ENCODE measurements at places on chromosomes 4 and X.

DNA sequence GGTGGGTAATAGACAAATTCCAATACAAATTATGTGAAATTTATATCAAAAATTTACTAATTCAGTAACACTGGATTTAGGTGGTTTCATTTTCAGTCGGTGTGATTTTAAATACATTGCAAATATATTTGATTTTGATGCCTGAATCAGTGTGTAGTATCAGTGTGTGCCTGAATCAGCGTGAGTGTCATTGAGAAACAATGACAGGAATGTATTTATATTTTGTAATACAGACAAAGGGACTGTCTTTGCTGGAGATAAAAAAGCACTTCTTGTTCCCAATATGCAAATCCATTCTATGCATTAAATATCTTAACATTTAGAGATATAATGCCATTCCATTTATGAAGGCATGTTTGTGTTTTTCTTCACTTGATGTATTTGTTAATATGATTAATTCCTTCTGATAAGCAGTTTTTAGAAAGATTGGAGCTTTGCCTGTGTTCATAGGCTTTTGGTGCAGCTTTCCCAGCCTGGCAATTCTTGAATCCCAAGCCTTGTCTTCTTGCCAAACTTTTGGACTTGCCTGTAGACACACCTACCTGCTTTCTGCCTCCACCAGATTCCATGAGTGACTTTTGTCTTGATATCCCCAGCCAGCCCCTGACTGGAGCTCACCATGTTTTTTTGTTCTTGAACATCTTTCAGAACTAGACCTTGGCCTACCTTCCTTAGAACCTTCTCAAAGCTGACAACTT, 243.8 kb downstream of the ADGRL3 start:
- no peaks in the 10 kb centered on the region for H3K27me3 ChIP-seq
- no peaks in the 10 kb centered on the region for H3K4me1 ChIP-seq

DNA sequence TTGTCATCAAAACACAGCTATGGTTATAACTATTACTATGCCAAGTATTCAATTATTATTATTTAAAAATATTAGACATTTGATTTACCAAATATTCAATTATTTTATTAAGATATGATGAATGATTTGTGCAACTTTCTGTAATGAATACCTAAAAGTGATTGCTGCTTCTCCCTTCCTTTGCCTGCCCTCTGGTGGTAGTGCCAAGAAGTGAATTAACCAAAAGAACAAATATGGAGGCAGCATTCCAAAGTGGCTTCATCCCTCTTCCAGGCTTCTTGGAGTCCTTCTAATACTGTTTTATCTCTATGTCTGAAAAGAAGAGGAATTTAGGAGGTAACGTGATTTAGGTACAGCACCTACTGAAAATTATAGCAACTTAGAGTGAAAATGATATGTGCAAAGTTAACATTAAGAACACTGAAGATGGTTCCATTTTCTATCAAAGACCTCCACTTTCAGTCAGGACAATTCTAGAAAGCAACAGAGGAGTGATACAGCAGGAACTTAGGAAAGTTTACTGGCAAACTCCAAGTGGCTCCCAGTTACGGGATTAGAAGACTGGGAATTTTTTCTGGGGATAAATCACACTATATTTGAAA, 43.0 kb downstream of the ENPEP start:
- H3K27ac ChIP-seq = no peak overlapping the region
- peak; percentile 33 for DNase-seq
- no peaks in the 10 kb centered on the region for H3K4me1 ChIP-seq
- peaks cover 11% of the 10 kb centered on the region for H3K36me3 ChIP-seq

GRCh38 chrX:48626401-48627298, 29.4 kb downstream of the WDR13 start:
- H3K4me1 ChIP-seq = no peaks in the 10 kb centered on the region
- no peak for DNase-seq
- no peak overlapping the region for H3K4me3 ChIP-seq
- H3K36me3 ChIP-seq = no peaks in the 10 kb centered on the region

GRCh38 chrX:10074241-10074941, 82.4 kb upstream of the CLCN4 start:
- H3K4me1 ChIP-seq = no peaks in the 10 kb centered on the region
- no peak overlapping the region for H3K27ac ChIP-seq
- peaks cover 28% of the 10 kb centered on the region for H3K36me3 ChIP-seq
- H3K4me3 ChIP-seq = no peak overlapping the region

- peaks cover 16% of the 10 kb centered on the region for H3K4me1 ChIP-seq
- no peak overlapping the region for H3K4me3 ChIP-seq
- H3K27ac ChIP-seq = no peak overlapping the region
- peaks cover 59% of the 10 kb centered on the region for H3K36me3 ChIP-seq
- DNase-seq = no peak
These were observed 56.7 kb upstream of the TMEM131L start for GRCh38 chr4:153409412-153409811.

- H3K27ac ChIP-seq = no peak overlapping the region
- no peak overlapping the region for H3K4me3 ChIP-seq
- H3K4me1 ChIP-seq = no peaks in the 10 kb centered on the region
- H3K36me3 ChIP-seq = no peaks in the 10 kb centered on the region
- DNase-seq = no peak
- no peaks in the 10 kb centered on the region for H3K27me3 ChIP-seq
These were observed 1575.8 kb upstream of the PABPC4L start for GRCh38 chr4:135777361-135777760.

DNA sequence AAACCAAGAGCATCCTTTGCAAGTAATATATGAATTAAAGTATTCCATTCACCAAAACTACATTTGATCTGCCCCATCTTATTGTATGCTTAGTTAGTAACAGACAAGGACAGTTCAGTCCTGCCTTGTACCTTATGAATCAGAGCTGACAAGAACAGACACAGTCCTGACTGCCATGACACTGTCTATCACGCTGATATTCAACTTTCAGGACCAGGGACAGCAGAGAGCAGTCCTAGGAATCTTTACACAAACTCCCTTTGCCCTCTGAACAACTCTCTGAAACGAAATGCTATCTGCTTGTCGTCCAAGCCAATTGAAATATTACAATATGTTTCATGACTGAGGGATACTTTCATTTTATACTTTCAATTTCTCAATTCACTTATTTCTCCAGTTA, 268.6 kb upstream of the VCX start:
- no peak overlapping the region for H3K27ac ChIP-seq
- no peak overlapping the region for H3K4me3 ChIP-seq
- H3K36me3 ChIP-seq = no peaks in the 10 kb centered on the region
- H3K27me3 ChIP-seq = peaks cover 18% of the 10 kb centered on the region
- peaks cover 5% of the 10 kb centered on the region for H3K4me1 ChIP-seq
- peak; percentile 53 for DNase-seq

DNA sequence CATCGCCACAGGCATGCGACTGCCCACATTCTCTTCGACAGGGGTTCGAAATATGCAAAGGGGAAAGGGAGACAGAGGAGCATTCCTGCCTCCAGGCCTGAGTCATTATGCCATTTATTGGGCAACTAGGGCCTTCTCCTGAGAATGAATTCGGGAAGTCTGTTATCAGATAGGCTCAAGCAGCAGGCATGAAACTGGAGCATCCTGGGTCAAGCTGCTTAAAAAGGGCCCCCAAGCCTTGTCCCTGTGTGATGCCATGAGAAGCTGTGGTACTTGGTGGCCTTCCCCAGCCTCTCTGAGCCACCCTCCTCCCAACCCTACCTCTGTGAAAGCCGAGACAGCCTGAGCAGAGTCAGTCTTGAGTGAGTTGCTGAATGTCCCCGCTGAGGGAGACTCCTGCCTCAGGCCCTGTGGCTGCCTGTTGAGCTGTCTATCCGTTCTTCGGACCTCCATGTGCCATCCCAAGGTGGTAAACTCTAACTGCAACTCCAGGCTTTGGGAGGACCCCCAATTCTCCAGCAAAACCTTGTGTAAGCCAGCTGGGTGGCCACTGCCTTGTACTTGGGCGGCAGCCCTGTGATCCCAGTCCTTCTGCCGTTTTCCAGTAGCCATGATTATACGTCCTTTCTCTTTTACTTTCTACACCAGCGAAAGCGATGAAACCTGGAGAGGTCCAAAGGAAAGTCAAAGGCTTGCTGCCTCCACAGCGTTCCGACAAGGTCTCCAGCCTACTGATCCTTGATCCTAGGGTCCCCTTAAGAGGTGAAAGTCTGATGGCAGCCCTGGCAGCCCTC, 37.7 kb downstream of the NBDY start:
- H3K36me3 ChIP-seq = peaks cover 6% of the 10 kb centered on the region

DNA sequence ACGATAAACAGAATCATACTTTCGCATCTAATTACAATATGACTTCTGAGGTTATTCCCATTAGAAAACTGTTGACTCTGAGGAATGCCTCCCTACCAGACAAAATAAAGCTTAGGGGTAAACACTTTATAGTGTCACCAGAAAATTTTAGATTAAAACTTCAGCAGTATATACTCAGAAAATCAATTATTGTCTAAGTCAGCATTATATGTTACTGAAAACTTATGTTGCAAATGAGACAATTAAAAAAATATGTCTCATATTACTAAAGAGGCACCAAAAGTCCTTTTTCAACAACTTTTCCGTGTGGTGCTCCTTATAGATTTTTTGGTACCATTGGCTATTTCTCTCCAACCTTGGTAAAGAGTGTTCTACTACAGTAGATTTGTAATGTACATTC, 91.4 kb downstream of the HMGN5 start:
- DNase-seq = no peak
- H3K4me1 ChIP-seq = no peaks in the 10 kb centered on the region
- no peak overlapping the region for H3K4me3 ChIP-seq
- peaks cover 2% of the 10 kb centered on the region for H3K27me3 ChIP-seq

DNA sequence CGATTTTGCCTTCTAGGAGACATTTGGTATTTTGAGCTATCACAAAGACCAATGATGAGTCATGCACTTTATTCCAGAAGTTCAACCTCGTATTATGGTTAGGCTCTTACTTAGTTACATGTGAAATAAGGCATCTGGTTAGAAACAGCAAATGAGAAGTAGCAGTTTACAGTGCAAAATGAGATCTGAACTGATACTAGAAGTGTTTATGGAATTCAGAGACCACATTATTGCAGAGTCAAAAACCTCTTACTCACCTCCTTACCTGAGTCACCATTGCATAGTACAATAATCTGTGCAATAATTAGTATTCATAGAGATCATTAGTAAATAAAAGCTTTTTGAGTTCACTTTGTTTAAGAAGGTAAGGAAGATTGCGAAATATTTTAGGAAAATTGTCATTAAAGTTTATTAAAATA, 38.7 kb downstream of the SEC24B start:
- no peaks in the 10 kb centered on the region for H3K27me3 ChIP-seq
- H3K36me3 ChIP-seq = peaks cover 71% of the 10 kb centered on the region
- no peaks in the 10 kb centered on the region for H3K4me1 ChIP-seq

- H3K27ac ChIP-seq = peak overlapping the region; percentile 70
- DNase-seq = no peak
- no peaks in the 10 kb centered on the region for H3K27me3 ChIP-seq
- H3K4me3 ChIP-seq = no peak overlapping the region
These were observed 155.4 kb upstream of the FTHL17 start for GRCh38 chrX:31227250-31227649.

GRCh38 chrX:10756441-10756840, 136.1 kb upstream of the MID1 start:
- peaks cover 5% of the 10 kb centered on the region for H3K36me3 ChIP-seq
- no peak overlapping the region for H3K27ac ChIP-seq
- H3K27me3 ChIP-seq = peaks cover 2% of the 10 kb centered on the region
- no peak overlapping the region for H3K4me3 ChIP-seq
- peaks cover 44% of the 10 kb centered on the region for H3K4me1 ChIP-seq

GRCh38 chr4:103499094-103499493, 220.7 kb downstream of the TACR3 start:
- H3K4me1 ChIP-seq = no peaks in the 10 kb centered on the region
- no peak overlapping the region for H3K4me3 ChIP-seq
- H3K27ac ChIP-seq = no peak overlapping the region
- no peaks in the 10 kb centered on the region for H3K36me3 ChIP-seq

DNA sequence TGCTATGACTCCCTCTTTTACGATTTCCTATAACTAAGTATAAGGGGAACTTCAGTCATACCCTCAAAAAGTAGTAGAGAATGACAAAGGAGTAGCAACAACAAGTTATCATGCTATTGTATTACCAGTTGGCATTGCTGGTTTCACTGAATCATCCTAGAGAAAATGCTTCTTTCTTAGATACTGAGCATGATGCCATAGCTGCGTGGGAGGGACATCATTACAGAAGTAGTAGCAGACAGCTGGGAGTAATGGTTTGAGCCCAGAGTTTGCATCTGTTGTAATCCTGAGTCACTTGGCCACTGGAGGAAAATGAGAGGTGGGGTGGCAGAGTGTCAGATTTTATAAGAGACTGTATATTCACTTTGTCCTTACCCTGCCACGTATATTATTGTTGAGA, 38.6 kb downstream of the MTMR1 start:
- H3K27ac ChIP-seq = no peak overlapping the region
- H3K27me3 ChIP-seq = peaks cover 4% of the 10 kb centered on the region
- no peaks in the 10 kb centered on the region for H3K4me1 ChIP-seq
- DNase-seq = no peak

DNA sequence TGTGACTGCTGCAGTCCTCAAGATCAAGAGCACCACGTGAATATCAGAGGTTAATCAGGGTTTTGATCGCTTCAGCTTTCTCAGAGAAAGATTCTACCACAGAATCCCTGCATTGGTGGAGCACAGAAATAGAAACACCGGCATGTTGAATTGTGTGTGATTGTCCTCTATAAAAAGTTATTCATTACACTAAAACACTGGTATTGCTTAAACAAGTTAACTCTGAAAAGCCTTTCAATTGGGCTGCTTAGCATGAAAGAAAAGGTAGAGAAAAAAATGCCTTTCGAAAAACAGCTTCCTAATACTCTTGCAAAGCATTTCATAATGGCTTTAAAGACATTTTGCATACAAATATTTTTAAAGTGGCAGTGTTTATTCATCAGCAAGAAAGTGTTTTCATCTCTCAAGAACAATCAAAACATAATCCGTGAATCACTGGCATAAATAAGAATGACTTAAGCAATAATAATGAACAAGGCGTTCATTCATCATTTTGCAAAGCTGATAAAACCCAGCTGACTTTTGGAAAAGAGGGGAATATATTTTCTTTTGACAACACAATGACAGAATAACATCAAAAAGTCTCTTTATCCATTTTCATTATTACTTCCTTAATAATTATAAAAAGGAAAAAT, 61.1 kb downstream of the HELT start:
- DNase-seq = no peak
- H3K4me3 ChIP-seq = no peak overlapping the region
- peaks cover 7% of the 10 kb centered on the region for H3K27me3 ChIP-seq
- no peak overlapping the region for H3K27ac ChIP-seq

DNA sequence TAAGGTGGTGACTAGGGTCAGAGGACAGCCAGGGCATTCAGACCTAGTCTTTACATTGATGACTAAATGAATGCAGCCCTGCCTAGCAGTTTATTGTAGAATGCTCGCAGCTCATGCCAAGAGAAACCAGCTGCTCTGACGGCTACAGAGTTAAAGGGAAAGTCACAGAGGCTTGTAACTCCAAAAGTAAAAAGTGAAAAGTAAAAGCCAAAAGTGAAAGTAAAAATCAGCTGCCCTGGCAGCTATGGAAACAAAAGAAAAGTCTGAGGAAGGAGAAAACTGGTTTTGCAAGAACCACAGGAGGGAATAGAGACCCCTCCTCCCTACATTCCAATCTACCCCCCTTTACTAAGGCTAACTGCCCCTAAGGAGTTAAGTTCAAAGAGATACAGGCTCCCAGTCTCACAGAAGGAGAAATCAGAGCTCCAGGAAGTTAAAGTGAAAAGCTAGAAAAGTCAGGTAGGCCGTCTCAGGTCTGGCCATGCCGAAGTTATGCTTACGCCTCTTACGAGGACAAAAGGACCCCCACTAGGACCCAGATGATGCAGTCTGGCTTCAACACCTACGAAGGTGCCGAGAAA, 6.0 kb downstream of the GAGE10 start:
- peaks cover 5% of the 10 kb centered on the region for H3K36me3 ChIP-seq
- peaks cover 22% of the 10 kb centered on the region for H3K4me1 ChIP-seq
- H3K27me3 ChIP-seq = no peaks in the 10 kb centered on the region
- no peak overlapping the region for H3K27ac ChIP-seq
- no peak for DNase-seq

Data from nephron progenitor cell (in vitro differentiated cells).